ENCODE measurements at places on chromosomes 5 and 9.

DNA sequence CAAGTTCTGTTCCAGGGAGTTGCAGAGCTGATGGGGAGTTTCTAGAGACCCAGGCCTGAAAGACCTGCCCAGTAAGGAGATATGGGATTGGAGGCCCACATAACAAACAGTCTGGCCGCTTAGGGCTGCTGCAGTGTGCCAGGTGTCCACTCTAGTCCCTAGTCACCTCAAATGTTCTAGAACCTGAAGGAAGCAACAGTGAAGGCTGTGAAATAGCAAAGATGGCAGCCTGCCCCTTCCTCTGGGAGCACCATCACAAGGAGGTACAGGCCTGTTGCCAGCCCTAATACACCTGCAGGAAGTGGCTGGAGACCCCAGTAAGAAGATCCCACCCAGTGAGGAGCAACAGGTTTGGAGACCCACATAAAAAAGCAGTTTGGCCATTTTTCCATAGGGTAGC lies 783.8 kb upstream of the EDIL3 start:
- DNase-seq: no peak

GRCh38 chr5:78972654-78973428 lies 12.3 kb downstream of the ARSB start:
- DNase-seq: peak; percentile 58

DNA sequence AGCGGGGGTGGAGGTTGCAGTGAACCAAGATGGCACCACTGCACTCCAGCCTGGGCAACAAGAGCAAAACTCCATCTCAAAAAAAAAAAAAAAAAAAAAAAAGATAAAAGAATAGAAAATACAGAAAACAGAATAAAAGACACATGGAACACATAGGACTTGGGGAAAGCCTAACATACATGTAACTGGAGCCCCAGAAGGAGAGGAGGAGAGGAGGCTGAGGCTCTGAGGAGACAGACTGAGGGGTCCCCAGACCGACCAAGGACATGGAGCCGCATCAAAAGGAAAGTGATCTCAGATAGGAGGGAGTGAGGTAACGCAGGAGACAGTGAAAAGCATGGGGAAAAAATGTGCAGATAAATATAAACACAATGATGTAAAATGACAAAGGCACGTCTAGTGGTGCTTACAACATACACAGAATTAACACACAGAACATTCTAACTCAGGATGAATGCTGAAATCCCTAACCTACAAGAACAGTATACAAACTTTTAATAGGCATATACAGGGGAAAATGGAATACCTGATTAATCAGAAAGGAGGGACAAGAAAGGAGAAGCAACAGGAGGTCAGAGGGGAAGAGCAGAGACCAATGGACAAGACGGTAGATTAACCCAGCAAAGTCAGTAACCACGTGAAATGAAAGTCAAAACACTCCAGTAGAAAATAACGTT lies 65.2 kb upstream of the UBAC1 start:
- DNase-seq: no peak

- no peak for DNase-seq
Measured at GRCh38 chr5:179421144-179421901, 76.1 kb upstream of the ADAMTS2 start.

GRCh38 chr5:74786851-74787250 lies 19.8 kb downstream of the NSA2 start:
- DNase-seq: no peak

DNA sequence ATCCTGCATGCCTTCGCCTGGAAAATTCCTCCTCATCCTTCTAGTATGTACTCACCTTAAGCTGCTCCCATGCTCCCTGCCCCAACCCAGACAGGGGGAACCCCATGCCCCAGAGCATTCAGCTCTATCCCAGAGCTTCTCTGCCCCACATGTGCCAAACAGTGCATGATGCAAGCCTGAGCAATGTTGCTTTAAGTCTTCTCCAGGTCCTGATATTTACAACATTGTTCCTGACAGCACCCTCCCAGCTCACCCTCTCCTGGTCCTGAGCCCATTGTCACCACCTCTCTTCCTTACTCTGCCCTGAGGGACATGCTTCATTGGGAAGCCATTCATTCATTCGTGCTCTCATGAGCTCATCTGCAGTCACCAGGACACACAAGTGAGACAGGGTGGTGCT lies 23.4 kb upstream of the BARX1 start:
- DNase-seq: no peak

DNA sequence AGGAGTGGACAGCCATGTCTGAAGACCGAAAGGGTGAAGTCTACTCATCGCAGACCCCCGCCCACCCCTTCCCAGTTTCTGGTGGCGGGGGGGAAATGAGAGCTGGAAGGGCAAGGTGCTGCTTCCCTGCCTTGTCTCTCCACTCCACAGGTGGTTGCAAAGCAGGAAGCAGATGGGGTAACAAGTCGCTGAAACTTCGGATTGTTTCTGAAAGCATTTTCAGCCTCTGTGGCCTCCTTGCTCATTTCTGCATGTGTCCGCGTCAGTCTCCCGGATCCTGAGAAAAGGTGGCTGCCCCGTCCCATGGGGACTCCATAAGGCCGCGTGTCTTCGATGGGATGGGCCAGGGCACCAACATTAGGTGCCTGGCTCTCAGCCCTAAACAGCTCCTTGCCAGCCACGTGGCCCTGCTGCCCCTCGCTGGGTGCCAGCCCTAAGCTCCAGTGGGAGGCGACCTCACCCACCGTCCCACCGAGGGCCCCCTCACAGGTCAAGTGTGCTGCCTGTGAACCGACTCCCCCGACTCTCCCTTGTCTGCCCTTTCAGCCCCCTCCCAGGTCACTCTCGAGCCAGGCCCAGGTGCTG lies 971 bp downstream of the PHYKPL start:
- DNase-seq: no peak

DNA sequence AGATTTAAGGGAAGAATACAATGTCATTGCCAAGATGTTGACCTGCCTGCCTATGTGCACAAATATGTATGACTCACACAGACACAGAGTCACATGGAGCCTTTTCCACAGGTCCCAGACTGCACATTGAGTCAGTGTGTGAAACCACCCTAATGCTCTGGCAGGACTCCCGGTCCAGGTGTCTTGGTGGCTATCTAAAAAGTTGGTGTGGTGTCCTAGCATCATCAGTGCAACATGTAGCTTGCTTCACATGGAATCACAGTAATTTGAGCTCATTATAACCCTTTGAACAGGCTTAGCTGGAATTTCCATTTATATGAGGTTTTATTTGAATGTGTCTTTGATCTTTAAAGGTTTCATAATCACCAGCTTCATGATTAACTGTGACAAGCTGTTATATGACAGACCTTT lies 10.7 kb downstream of the IFNA5 start:
- no peak for DNase-seq

DNA sequence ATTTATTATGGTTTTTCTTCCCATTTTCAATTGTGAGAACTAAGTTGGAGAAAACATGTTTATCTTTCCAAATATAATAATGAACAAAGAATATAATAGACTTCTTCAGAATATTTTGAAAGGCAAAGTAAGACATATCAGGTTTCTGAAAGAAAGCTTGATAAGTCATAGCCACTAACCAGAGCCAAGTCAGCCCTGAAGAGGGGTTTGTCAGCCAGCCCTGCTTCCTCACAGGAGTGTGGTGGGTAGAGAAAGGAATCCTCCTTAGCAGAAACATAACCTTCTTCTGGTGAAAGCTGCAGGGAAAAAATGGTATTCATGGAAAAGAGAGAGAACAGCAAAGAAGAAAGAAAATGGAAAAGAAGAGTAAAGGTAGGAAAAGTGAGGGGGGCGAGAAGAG lies 93.4 kb downstream of the MPDZ start:
- no peak for DNase-seq

DNA sequence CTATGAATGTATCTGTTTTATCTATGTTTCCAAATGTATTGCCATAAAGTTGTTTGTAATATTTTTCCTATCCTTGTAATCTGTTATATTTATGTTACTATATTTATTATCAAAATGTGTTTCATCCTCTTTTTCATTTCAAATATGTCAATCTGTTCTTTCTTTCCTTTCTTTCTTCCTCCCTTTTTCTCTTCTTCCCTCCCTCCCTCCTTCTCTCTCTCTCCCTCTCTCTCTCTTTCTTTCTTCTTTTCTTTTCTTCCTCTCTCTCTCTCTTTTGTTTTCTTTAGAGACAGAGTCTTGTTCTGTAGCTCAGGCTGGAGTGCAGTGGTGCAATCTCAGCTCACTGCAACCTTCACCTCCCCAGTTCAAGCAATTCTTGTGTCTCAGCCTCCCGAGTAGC lies 91.3 kb downstream of the GTF3C4 start:
- no peak for DNase-seq

DNA sequence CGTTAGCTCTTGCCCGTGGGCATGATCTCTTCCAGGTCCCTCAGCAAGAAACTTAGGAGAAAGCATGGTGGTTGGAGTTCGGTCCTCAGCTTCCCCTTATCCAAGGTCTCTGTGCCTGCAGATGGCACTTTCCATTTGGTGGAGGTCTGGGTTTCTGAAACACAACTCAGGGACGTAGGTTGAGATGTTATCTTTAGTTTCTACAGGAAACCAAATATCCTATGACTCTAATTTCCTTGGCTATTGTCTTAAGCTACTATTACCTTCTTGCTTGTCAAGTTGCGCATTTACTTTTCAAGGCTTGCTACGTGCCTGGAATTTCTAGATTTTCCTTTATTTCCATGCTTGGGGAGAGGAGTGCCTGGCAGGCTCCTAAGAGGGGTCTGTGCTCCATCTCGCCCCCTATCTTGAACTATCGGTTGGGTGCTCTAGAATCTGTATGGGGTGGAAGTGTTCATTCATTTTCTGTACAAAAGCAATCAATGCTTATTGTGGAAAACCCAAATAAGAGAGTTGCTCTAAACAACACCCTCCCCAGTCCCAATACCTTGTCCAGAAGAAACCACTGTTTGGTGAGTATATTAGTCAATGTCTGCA lies 32.9 kb upstream of the KCNIP1 start:
- no peak for DNase-seq
